ENCODE measurements at places on chromosomes 1 and 21.
A peak's percentile ranks its signal among the peaks of the same experiment; 100 is the strongest.

- peak; percentile 85 for DNase-seq
Measured at GRCh38 chr1:20696397-20697333, 21.1 kb downstream of the KIF17 start.

- DNase-seq = no peak
Measured at GRCh38 chr1:41719128-41719527, 199.6 kb downstream of the HIVEP3 start.

DNA sequence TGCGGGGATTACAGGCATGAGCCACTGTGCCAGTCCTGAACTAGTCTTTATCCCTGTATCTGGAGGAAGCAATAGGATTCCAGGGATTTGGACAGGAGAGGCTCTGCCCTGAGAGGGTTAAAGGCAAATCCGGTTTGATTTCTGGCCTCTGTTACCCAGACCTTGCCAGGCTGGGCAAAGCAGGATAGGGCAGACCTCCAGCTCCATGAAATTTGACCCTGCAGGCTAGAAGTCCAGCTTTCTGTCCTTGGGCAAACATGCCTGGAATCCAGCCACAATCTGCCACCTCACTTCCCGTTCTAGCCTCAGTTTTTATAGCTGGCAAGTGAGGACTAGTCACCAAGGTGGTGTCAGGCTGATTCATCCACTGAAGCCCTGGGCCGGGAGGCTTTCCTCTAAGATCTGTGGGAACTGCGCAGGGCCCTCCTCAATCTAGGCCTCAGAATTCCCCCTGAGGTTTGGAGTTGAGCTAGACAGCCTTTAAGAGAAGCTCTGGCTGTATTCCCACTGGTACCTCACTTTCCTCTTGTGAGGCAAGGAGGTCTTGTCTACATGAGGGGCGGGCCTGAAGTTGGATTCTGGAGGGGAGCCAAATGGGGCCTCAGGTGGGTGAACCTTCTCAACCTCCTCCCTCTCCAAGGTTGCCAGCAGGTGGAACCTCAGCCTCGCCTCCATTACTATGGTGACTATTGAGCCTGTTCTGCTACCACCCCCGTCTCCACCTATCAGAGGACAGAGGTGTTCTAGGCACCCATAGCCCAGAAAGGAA is 7.0 kb upstream of the P3R3URF start:
- DNase-seq = no peak

DNA sequence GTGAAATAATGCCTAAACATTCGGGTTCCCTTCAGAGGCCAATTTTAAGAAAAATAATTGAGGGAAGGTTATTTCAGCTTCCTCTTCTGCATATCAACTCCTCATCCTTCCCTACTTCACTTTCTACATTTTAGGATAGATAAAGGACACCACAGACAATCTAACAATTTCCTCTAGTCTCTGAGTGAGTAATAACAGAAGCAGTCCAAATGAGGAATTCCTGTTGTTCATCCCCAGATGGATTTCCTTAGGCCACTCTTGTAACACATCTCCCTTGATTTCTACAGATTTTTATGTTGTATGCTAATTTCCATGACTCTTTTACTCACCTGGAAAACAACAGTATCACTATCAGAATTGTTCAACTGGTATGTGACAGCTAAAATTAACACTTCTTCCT is 87.7 kb upstream of the LYPLAL1 start:
- no peak for DNase-seq

GRCh38 chr21:45011426-45011825 is 63.0 kb upstream of the ADARB1 start:
- DNase-seq = no peak

GRCh38 chr1:41726899-41727748 is 191.6 kb downstream of the HIVEP3 start:
- DNase-seq = peak; percentile 77

DNA sequence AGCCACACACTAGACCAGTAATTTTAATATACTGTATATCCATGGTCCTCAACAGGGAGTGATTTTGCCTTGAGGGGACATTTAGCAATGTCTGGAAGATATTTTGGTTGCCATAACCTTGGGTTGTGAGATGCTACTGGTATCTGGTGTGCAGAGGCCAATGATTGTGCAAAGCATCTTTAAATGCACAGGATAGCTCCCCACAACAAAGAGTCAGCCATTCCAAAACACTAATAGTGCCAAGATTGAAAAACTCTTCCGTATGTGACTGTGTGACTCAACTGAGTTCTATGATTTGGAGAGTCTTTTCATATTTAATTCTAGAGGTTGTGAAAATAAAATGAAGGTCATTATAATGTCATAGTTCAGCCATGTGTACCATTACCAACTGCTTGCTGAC is 141.4 kb upstream of the CACYBP start:
- no peak for DNase-seq
